SIG-M5 (cell line): ENCODE measurements at places on chromosomes 1 and 21.

- DNase-seq, result no peak
Measured at GRCh38 chr1:92105546-92106081, 25.5 kb downstream of the BTBD8 start.

DNA sequence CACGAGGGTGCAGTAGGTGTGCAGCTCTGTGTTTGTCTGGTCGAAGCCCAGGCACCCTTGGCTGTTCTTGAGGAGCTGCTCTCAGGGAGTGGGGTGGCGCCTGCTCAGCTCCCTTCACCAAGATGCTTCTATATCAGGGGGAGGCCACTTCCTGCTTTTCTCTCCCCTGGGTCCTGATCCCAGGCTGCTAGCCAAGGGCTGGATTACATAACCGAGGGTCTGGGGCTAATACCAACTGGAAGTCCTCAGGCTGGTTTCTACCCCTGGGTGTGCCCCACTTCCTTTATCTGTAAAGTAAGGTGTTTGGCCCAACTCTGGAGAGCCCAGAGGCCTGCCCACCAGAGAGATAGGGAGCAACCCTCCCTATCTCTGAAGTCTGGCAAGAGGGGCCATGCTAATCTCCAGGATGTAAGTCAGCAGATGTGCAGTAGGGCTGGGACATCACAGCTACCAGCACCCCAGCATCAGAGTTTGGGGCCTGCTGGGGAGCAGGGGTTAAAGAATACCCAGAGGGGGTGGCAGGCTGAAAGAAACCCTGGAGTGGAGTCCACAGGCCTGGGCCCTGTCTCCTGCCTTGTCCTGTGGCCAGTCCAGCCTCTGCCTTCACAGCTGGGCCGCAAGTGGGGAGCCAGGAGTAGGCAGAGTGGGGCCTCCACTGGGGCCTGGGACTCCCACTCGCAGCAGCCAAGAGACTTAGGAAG lies 2.1 kb downstream of the SELENBP1 start:
- DNase-seq, result no peak

DNA sequence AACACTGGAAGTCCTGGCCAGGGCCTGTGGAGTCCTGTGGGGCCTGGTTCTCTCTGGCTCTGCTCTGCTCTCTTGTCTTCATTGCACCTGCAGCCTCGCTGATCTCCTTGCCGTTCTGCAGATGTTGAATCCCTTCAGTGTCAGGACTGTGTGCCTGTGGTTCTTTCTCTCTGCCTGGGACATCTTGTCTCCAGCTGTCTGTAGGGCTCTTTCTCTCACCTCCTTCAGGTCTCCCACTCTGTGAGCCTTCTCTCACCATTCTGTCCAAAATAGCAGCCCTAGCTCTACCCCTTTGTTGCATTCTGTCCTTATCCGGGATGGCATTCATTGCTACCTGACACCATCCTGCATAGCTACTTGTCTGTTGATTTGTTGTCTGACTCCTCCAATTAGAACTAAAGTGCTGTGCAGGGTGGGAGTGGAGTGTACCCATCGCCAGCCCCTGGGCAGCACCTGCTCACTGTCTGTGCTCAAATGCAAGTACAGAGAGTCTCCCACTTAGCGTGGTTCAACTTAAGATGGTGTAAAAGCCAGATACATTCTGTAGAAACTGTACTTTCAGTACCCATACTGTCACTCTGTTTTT lies 8.9 kb downstream of the PGBD2 start:
- DNase-seq, result no peak

- no peak for DNase-seq
Measured at GRCh38 chr1:178651742-178652141, 73.3 kb upstream of the RALGPS2 start.

DNA sequence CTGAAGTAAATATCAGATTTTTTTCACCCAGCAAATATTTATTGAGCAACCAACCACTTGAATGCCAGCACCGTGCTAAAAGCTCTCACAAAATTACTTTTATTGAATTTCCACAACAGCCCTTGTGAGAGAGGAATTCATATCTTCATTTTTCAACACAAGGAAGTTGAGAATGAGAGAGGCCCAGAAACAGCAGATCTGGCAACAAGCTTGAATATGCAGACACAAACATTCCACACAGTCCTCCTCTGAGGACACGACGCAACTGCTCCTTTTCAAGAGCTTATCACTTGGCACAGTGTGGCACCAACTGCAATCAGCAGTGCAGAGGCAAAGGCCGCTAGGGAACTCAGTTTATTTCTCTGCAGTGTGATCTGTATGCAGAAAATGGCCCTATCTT lies 32.2 kb upstream of the IFNAR2 start:
- DNase-seq, result no peak

GRCh38 chr21:29218749-29219148 lies 80.0 kb upstream of the BACH1 start:
- DNase-seq, result no peak

- no peak for DNase-seq
Measured at GRCh38 chr1:171515299-171515698, 30.0 kb downstream of the PRRC2C start.

DNA sequence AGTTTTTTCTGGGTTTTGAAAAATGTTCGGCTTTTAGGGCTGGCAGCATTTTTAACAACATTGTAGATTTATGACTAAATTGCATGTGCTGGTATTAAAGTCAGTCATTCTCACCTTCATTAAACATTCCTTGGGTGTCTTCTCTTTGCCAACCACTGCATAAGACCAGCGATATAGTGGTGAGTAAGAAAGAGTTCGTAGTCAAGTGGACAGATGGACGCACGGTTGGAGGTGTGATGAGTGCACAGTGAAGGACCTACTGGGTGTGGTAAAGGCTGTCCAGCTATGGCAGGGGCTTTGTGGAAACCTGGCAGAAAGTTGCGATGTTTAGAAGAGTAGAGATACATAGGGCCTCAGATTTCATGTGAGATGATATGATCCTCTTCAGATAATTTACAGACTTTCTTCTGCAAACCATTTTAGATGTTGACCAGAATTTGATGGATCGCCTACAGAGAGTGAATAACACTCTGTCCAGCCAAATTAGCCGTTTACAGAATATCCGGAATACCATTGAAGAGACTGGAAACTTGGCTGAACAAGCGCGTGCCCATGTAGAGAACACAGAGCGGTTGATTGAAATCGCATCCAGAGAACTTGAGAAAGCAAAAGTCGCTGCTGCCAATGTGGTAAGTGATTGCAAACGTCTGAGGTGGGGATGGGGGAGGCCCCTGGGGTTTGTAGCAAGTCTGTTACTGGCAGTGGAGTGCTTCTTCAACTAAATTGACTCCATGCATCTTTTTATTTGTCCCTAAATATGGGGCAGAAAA lies 56.0 kb upstream of the LAMC2 start:
- no peak for DNase-seq

- DNase-seq, result no peak
Measured at GRCh38 chr1:172090511-172090817, 249.2 kb downstream of the DNM3 start.

- DNase-seq, result no peak
Measured at GRCh38 chr1:11227106-11228077, 35.0 kb downstream of the MTOR start.

DNA sequence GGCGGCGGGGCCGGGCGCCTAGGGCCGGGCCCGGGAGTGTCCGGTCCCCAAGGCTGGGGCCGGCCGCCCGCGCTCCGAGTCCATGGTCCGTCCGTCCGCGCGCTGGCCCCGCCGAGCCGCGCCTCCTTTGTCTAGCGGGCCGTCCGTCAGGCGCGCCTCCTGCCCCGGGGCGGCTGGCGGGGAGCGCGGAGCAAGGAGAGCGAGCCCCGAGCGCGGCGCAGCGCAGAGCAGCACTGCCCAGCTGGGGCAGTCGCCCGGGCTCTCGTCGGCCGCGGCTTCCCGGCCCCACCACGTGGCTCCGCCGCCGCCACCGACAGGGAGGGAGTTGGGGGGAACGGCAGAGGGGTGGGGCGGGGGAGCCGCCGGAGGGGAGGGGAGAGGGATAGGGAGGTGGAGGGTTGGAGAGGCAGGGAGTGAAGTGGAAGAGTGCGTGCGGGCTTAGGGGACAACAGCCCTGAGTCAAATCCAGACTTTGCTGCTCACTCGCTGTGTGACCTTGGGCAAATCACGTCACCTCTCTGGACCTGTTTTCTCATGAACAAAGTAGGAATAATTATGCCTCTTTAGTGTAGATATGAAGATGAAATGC lies at the start of gene NKAIN1:
Gene NKAIN1, minus strand, starts transcription at position 235 of the 589 bp plus-strand sequence. CDS start 340 bp downstream, outside the sequence.
- no peak for DNase-seq

GRCh38 chr1:5996641-5997270 lies 4.5 kb upstream of the NPHP4 start:
- DNase-seq, result no peak

- DNase-seq, result no peak
Measured at GRCh38 chr1:114009393-114009792, 30.1 kb downstream of the OLFML3 start.

DNA sequence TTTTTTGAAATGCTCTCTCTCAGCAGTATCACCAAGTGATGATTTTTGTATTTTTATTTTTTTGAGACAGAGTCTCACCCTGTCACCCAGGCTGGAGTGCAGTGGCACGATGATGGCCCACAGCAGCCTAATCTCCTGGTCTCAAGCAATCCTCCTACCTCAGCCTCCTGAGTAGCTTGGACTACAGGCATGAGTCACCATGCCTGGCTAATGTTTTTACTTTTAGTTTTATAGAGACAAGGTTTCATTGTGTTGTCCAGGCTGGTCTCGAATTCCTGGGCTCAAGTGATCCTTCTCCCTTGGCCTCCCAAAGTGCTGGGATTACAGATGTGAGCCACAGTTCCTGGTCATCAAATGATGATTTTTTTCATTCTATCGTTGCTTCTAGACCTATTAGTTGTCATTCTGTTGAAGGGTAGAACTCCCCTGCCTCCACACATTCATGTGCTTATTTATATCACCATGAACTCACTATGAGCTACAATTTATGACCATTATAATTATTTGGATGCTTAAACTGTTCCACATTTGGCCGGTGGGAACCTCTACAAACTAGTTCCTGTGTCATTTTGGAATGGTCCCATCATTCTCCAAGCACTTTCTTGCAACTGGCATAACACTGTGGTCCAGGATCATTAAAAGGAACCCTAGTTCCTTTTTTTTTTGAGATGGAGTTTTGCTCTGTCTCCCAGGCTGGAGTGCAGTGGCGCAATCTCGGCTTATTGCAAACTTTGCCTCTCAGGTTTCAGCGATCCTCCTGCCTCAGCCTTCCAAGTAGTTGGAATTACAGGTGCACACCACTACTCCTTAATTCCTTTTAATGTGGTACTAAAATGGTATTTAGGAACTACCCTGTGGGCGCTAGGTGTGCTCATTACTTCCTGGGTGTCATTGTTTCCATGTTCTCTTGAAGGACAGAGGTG lies 20.2 kb upstream of the TOR3A start:
- DNase-seq, result no peak

DNA sequence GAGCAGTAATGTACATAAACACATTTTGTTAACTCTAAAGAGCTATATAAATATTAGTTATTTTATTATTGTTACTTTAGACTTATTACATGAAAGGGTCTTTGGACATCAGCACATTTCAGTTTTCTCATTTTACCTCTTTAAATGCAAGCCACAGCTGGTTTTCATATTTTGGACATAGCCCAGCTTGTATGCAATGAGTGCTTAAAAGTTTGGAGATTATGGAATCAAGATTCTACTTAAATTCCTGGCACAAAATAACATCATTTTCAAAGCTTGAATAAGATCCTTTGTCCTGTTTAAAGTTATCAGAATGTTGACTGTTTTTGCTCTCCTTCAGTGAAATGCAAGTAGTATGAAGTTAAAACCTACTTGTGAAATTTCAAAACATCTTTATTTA lies 15.5 kb upstream of the LEPR start:
- no peak for DNase-seq

- DNase-seq, result no peak
Measured at GRCh38 chr1:95954585-95954984, 720.6 kb downstream of the RWDD3 start.

- no peak for DNase-seq
Measured at GRCh38 chr1:7733276-7733675, 37.8 kb upstream of the VAMP3 start.
